PC-9 (cell line): ENCODE measurements at places on chromosomes 7 and 10. TPM values are rescaled to one million over a fixed set of nuclear protein-coding genes. Genes with fewer than 3 reads are reported as not detected.

TET1 gene
- total RNA-seq = 1.9 and 2.4 TPM in 2 replicates

DNA sequence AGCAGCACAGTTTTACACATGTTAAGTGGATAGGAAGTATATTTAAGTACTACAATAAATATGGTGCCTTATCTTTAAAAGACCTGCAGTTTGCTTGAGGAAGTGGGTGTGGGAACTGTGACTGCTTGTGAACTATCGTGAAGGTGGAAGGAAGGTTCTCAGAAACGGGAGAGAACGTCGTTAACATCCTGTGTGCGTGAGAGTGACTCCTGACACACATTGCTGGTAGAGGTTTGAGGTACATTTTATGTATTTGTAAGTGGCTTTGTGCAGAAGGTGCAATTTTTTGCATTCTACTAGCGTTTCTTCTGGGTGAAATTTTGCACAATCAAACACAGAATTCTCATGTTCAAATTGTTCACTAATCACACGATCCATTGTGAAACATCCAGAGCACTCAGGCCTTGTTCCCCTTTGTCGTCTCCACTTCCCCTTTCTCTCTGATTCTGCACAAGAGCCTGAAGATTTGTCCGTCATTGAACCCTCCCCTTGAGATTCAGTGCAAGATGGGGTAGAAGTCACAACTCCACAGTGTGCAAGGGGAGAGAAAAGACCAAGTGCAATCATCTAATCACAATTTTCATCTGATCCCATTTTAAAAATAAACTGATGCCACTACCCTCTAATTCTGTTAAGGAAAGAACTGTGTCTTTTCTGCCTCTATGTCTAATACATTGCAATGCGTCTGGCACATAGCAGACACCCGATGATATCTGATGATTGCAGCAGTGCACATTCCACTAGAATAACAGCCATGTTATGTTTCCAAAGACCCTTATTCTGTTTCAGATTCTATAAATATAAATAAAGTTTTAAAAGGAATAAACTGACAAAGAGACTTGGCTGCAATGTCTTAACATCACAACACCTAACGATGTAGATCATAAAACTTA, 279.9 kb downstream of the NEBL start:
- no peak for DNase-seq
- H3K27ac ChIP-seq = no peak overlapping the region
- no peaks in the 10 kb centered on the region for H3K36me3 ChIP-seq
- H3K4me3 ChIP-seq = no peak overlapping the region
- peaks cover 11% of the 10 kb centered on the region; the same call in 1 of the 2 replicates for H3K27me3 ChIP-seq
- H3K4me1 ChIP-seq = no peaks in the 10 kb centered on the region

DNA sequence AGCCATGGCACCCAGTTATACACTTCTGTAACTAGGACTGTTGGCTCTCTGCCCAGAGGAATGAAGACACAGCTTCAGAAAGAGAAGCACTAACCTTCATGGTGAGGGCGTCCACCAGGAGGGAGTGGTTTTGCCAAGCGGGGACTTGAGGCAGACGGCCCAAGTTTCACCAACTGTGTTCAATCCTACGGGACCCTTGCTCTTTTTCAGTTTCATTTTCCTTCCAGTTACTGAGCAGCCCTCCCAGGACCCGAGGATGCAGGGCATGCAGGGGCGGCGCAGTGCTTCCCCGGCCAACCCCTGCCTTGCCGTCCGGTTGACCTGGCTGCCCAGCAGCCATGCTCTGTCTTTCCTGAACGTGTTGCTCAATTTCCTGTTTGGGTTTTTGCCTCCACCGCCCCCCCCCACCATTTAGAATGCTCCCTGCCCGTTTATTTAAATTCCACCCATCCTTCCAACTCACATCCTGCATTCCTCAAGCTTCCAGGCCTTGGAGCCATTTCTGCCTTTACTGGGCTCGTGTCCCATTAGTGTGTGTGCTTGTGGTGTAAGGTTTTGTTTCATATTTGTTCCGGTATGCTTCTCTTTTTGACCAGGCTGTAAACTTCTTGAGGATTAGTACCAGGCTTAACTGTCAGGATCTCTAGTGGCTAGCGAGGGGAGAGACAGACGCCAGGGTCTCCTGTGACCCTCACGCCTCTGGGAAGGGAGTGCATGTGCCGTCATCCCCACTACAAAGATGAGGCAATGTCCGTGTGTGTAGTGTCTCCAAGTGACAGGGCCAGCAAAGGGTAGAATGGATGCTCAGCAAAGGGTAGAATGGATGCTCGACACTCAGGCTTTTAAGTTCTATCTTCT, 31.6 kb downstream of the IL15RA start:
- no peaks in the 10 kb centered on the region for H3K36me3 ChIP-seq
- no peaks in the 10 kb centered on the region for H3K27me3 ChIP-seq
- no peak overlapping the region for H3K27ac ChIP-seq
- no peak overlapping the region for H3K4me3 ChIP-seq

NEUROD6 gene
- not detected in 2 replicates for total RNA-seq

EBLN1 gene
- not detected in 2 replicates for total RNA-seq

GRCh38 chr7:67637023-67637358, 640.4 kb downstream of the TYW1 start:
- H3K4me1 ChIP-seq = no peaks in the 10 kb centered on the region
- no peak for DNase-seq
- no peak overlapping the region for H3K4me3 ChIP-seq

- peak within 1 kb of the TSS; percentile 37; the same call in 1 of the 2 replicates for H3K27ac ChIP-seq
- peak; percentile 81 for DNase-seq
- H3K27me3 ChIP-seq = no peaks in the 10 kb centered on the region
- H3K4me1 ChIP-seq = peaks cover 9% of the 10 kb centered on the region
These were observed at the start of gene PYROXD2 for GRCh38 chr10:98414932-98415730. Gene PYROXD2, minus strand, starts transcription at chr10:98415182. Its CDS starts 47 bp downstream, at chr10:98415135.

DNA sequence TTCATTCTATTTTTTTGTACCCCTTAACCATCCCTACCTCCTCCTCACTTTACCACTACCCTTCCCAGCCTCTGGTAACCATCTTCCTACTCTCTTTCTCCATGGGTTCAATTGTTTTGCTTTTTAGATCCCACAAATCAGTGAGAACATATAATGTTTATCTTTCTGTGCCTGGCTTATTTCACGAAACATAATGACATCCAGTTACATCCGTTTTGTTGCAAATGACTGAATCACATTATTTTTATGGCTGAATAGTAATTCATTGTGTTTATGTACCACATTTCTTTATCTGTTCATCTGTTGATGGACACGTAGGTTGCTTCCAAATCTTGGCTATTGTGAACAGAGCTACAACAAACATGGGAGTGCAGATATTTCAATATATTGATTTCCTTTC, 24.1 kb downstream of the ATRNL1 start:
- H3K4me1 ChIP-seq = no peaks in the 10 kb centered on the region
- no peak for DNase-seq
- H3K27me3 ChIP-seq = no peaks in the 10 kb centered on the region

DNA sequence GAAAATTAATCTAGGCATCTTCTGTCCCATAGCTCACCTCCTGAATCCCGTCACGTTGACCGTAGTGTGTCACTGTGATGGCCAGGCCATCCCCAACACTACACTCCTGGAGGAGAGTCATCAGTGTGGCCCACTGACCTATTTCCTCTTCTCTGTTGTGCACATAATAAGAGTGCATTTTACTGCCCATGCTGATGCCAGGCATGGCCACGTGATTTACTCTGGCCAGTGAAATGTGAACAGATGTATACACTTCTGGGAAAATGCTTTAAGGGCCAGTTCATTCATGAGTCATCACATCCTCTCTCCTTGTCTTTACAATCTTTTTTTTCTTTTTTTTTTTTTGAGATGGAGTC, 101.9 kb upstream of the PIP4K2A start:
- no peaks in the 10 kb centered on the region for H3K27me3 ChIP-seq
- H3K4me1 ChIP-seq = peaks cover 12% of the 10 kb centered on the region
- H3K36me3 ChIP-seq = no peaks in the 10 kb centered on the region
- no peak overlapping the region for H3K4me3 ChIP-seq
- peak; percentile 64 for DNase-seq
- peak overlapping the region; percentile 96 for H3K27ac ChIP-seq

GRCh38 chr7:106216923-106217542, 67.8 kb downstream of the NAMPT start:
- DNase-seq = peak; percentile 43
- peaks cover 36% of the 10 kb centered on the region for H3K4me1 ChIP-seq
- H3K27ac ChIP-seq = peak overlapping the region; percentile 88
- H3K27me3 ChIP-seq = no peaks in the 10 kb centered on the region
- H3K4me3 ChIP-seq = peak overlapping the region; percentile 43

- H3K4me3 ChIP-seq = no peak overlapping the region
- DNase-seq = no peak
- H3K27ac ChIP-seq = peak overlapping the region; percentile 63
- H3K4me1 ChIP-seq = peaks cover 19% of the 10 kb centered on the region
These were observed 72.1 kb upstream of the TNRC18 start for GRCh38 chr7:5495581-5496375.

- DNase-seq = peak; percentile 97
- no peaks in the 10 kb centered on the region for H3K36me3 ChIP-seq
- peak overlapping the region; percentile 35 for H3K27ac ChIP-seq
These were observed 45.7 kb downstream of the ATXN7L1 start for GRCh38 chr7:105830405-105831301.

- H3K4me3 ChIP-seq = no peak overlapping the region
- DNase-seq = no peak
- peaks cover 28% of the 10 kb centered on the region; the same call in 1 of the 2 replicates for H3K27me3 ChIP-seq
- H3K4me1 ChIP-seq = 0 out of 2 replicates have a peak, but pooled peaks cover 2% of the 10 kb centered on the region
- H3K27ac ChIP-seq = no peak overlapping the region
These were observed 143.1 kb upstream of the CDCA7L start for GRCh38 chr7:22088827-22089226.

CBLL1 gene
- total RNA-seq = 24.5 and 31.3 TPM in 2 replicates

DNA sequence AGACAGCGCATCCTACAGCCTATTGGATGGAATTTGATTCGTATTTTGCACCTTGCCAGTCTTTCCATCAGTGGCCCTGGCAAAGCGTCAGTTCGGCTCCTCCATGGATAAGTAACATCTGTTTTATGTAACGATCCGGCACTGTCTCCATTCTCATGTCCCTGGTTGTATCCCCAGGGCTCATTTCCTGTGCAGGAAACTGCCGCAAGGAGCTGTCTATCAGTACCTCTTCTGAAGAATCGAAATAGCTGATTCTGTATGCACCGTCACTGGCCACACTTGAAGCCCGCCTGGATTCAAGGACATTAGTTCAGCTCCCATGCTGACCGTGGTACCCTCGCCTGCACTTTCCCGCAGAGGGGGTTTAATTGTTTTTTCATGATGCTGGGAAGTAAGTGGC, 53.1 kb upstream of the NPS start:
- no peaks in the 10 kb centered on the region for H3K4me1 ChIP-seq
- no peaks in the 10 kb centered on the region for H3K36me3 ChIP-seq
- H3K27ac ChIP-seq = no peak overlapping the region
- H3K27me3 ChIP-seq = peaks cover 85% of the 10 kb centered on the region
- DNase-seq = no peak

GRCh38 chr10:69449841-69450240, 1.4 kb upstream of the TSPAN15 start:
- H3K4me1 ChIP-seq = peaks cover 88% of the 10 kb centered on the region
- peak overlapping the region; percentile 95 for H3K27ac ChIP-seq
- no peaks in the 10 kb centered on the region for H3K36me3 ChIP-seq
- H3K4me3 ChIP-seq = peak overlapping the region; percentile 81; the same call in 1 of the 2 replicates
- peak; percentile 92 for DNase-seq

CLDN3 gene
- 31.3 and 45.2 TPM in 2 replicates for total RNA-seq

GRCh38 chr10:89889606-89890005, 188.2 kb downstream of the KIF20B start:
- no peak for DNase-seq
- H3K36me3 ChIP-seq = no peaks in the 10 kb centered on the region
- H3K27ac ChIP-seq = no peak overlapping the region
- no peaks in the 10 kb centered on the region for H3K4me1 ChIP-seq
- no peaks in the 10 kb centered on the region for H3K27me3 ChIP-seq
- no peak overlapping the region for H3K4me3 ChIP-seq

GRCh38 chr7:22270371-22270770, 86.6 kb downstream of the RAPGEF5 start:
- DNase-seq = no peak
- H3K27me3 ChIP-seq = no peaks in the 10 kb centered on the region
- no peak overlapping the region for H3K27ac ChIP-seq
- H3K4me3 ChIP-seq = no peak overlapping the region

DNA sequence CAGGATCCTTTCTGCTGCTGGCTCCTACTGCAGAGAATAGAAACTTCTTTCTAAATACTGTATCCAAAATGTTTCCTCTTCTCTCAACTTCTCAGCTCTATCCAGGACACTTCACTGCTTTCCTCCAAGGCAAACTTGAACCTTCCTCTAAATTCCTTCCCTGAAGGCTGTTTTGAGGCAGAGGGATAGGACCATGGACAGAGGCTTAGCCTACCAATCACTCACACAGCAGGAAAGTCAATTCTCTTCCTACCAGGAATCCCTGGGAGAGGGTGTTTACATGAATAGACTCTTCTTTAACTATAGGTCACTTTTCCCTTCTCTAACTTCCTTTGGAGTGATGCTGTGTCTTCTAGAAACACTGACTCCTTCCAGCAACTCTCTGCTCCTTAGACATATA, 115.6 kb upstream of the MKLN1 start:
- no peaks in the 10 kb centered on the region for H3K4me1 ChIP-seq
- no peaks in the 10 kb centered on the region for H3K36me3 ChIP-seq
- no peaks in the 10 kb centered on the region for H3K27me3 ChIP-seq
- H3K4me3 ChIP-seq = no peak overlapping the region
- H3K27ac ChIP-seq = no peak overlapping the region

DNA sequence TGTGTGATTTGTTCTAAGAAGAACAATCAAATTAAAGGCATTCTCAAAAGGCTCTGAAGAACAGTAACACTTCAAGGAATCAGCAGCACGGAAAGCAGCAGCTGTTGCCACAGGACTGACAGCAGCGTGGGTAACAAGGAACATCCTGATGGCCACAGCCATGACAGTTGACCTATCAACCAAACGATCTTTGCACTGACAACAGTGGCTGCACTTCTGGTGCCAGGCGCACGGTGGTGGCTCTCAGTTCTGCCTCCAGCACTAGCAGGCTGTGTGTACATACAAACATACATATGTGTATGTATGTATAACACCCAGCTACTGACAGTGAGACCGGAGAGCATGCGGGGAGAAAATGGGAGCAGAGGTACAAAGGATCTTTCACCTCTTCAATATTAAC, 114.1 kb downstream of the ZFAND4 start:
- no peaks in the 10 kb centered on the region for H3K4me1 ChIP-seq
- no peak for DNase-seq
- no peaks in the 10 kb centered on the region for H3K27me3 ChIP-seq
- H3K4me3 ChIP-seq = no peak overlapping the region

ANXA8L1 gene
- 185 and 247 TPM in 2 replicates for total RNA-seq

- no peak overlapping the region for H3K27ac ChIP-seq
- DNase-seq = no peak
- no peaks in the 10 kb centered on the region for H3K36me3 ChIP-seq
- no peaks in the 10 kb centered on the region for H3K27me3 ChIP-seq
- H3K4me3 ChIP-seq = no peak overlapping the region
These were observed 155.8 kb upstream of the HABP2 start for GRCh38 chr10:113397047-113397446.

- no peak overlapping the region for H3K4me3 ChIP-seq
- DNase-seq = no peak
- H3K4me1 ChIP-seq = no peaks in the 10 kb centered on the region
- no peaks in the 10 kb centered on the region for H3K27me3 ChIP-seq
These were observed 42.3 kb downstream of the FEZF1 start for GRCh38 chr7:122262246-122262645.

ABCB4 gene
- total RNA-seq = not detected in 2 replicates
